Endodermal cell (in vitro differentiated cells): ENCODE measurements at places on chromosomes 1 and 21. TPM values are rescaled to one million over a fixed set of nuclear protein-coding genes. Genes with fewer than 3 reads are reported as not detected.

DNA sequence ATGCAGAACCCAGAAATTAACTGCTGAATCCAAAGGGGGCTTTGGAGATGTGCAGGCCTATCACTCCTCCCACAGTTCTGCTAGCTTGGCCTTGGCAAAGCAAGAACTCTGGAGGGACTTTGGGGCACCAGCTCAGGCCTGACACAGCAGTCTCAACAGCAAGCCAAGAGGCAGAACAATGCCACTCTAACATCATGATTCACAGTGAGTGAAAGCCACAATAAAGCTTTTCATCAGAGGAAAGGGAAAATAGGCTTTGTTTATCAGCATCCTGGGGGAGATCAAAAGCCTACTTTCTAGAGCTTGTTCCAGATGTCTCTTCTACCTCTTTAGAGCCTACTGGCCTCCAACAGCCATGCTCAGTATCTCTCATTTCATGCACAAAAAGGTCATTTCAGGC, 283.4 kb downstream of the KCNH1 start:
- H3K27ac ChIP-seq: no peak overlapping the region
- H3K4me3 ChIP-seq: no peak overlapping the region
- no peak for DNase-seq
- no peaks in the 10 kb centered on the region for H3K36me3 ChIP-seq
- H3K27me3 ChIP-seq: no peaks in the 10 kb centered on the region

GRCh38 chr1:117606649-117607430, 992 bp downstream of the TENT5C start:
- no peaks in the 10 kb centered on the region for H3K36me3 ChIP-seq
- H3K4me3 ChIP-seq: peak overlapping the region; percentile 88
- H3K27ac ChIP-seq: no peak overlapping the region
- peak; percentile 77 for DNase-seq

DNA sequence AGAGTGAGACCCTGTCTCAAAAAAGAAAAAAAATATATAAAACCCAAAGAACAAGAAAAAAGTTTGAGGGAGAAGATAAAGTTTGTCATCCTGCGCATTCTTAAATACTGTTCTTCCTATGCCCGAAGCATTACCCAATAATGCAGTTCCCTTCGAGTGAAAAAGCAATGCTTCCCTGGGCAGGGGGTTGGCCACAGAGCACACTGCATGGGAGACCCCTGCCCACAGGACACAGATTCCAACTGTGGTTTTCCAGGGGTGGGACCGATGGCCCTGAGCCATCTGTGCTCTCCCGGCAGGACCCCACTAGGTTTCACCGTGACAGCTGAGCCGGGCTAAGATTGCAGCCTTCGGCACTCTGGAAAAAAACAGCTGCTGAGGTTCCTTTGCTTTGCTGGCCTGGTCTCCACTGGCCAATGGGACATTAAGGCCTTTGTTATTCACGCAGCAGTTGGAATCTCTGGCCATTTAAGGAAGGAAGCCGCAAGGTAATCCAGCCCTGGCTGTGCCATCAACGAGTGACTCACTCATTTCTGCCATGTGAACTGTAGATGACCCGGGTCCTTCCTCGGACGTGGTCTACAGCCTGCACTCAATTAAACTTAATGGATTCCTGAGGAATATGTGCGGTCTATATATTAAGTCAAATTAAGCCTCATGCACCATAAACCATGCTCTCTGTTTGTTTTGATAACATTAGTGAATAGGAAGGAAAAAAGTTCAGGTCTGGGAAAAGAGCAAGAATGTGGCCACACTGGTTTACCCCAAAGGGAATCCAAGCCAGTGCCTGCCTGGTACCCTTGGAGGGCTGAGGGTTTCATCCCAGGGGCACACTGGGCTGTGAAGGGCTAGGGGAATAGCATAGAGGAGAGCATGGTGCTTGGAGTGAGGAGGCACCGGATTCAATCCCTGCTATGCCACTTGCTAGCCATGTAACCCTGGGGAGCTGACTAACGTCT, 163.2 kb downstream of the ZBTB18 start:
- H3K4me1 ChIP-seq: no peaks in the 10 kb centered on the region
- no peak overlapping the region for H3K4me3 ChIP-seq
- DNase-seq: peak; percentile 74
- H3K36me3 ChIP-seq: no peaks in the 10 kb centered on the region

- H3K36me3 ChIP-seq: no peaks in the 10 kb centered on the region
- no peak overlapping the region for H3K4me3 ChIP-seq
- no peak overlapping the region for H3K27ac ChIP-seq
- no peak for DNase-seq
- H3K4me1 ChIP-seq: peaks cover 2% of the 10 kb centered on the region
These were observed 180.0 kb downstream of the TNR start for GRCh38 chr1:175563236-175563895.

GRCh38 chr1:86156566-86157455, at the start of gene COL24A1:
Gene COL24A1 (minus strand): TSS chr1:86156772. CDS start chr1:86156396, 376 bp downstream.
- H3K36me3 ChIP-seq: no peaks in the 10 kb centered on the region
- peak; percentile 92 for DNase-seq
- no peak within 1 kb of the TSS for H3K27ac ChIP-seq
- H3K27me3 ChIP-seq: peaks cover 67% of the 10 kb centered on the region

LAMC2 gene
- total RNA-seq: 4.8 TPM in 2 replicates

NUF2 gene
- total RNA-seq: 28.2 to 43.8 TPM (median 35.8 TPM) in 3 replicates

DNA sequence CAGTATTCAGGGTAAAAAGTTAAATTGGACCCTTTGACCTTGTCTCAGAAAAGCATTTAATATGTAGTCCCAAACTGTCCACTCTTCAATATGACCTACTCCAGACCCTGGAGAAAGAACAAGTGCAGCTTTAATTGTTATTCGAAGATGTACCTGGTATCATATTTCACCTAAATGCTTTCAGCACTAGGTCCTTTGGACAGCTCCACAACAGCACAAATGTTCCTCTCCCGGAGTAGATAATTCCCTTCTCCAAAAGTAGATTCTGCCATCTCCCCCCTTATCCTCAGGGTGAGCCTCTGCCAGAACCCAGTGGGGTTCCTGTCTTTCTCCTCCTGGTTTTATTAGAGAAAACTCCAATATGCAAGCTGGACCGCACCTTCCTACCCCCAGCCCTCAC, 104.5 kb upstream of the AJAP1 start:
- H3K36me3 ChIP-seq: no peaks in the 10 kb centered on the region
- peak; percentile 51 for DNase-seq
- H3K4me3 ChIP-seq: no peak overlapping the region
- no peaks in the 10 kb centered on the region for H3K27me3 ChIP-seq
- no peaks in the 10 kb centered on the region for H3K4me1 ChIP-seq
- no peak overlapping the region for H3K27ac ChIP-seq
